ENCODE measurements at places on chromosomes 7 and 10.

GRCh38 chr10:95394161-95394880 is 103.5 kb upstream of the PDLIM1 start:
- DNase-seq = no peak

DNA sequence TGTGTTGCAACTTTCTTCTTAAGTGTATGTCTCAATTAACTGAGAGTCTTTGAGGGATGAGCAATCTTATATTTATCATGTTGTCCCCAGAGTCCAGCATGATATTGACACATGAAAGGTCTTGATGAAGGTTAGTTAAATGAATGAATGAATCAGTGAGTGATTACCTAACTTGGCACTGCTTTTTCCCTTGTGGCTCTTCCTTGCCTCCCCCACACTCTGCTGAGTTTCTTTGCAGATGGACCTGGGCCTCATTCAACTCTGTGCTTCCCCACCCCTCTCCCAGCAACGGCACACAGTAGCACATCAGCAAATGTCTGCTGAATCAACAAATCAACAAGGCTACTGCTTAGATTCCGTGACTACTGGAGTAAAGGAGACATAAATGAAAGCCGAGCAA is 235.1 kb upstream of the CXCL12 start:
- DNase-seq = no peak

GRCh38 chr10:103789161-103789560 is 66.2 kb downstream of the SH3PXD2A start:
- no peak for DNase-seq

DNA sequence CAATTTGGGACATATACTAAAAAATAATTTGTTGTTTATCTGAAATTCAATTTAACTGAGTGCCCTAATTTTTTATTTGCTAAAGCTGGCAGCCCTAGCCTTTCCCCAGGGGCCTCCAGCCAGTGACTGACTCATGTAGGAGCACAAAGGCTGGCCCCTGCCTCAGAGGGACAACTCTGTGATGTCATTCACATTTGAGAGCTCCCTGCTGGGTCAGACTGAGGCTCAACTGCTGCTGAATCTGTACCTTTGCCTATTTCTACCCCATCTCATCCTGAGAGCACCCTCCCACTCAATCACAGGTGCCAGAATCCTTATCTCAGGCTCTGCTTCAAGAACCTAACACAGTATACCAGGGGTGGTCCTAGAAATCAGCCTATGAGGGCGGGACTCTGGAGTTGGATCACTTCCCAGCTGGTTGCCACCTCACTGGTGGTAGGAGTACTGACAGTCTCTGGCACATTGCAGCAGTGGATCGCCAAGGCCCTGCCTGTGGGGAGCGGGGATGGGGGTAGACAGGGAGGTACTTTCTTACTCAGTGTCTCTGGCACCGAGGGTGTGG is 11.6 kb downstream of the GCK start:
- no peak for DNase-seq

DNA sequence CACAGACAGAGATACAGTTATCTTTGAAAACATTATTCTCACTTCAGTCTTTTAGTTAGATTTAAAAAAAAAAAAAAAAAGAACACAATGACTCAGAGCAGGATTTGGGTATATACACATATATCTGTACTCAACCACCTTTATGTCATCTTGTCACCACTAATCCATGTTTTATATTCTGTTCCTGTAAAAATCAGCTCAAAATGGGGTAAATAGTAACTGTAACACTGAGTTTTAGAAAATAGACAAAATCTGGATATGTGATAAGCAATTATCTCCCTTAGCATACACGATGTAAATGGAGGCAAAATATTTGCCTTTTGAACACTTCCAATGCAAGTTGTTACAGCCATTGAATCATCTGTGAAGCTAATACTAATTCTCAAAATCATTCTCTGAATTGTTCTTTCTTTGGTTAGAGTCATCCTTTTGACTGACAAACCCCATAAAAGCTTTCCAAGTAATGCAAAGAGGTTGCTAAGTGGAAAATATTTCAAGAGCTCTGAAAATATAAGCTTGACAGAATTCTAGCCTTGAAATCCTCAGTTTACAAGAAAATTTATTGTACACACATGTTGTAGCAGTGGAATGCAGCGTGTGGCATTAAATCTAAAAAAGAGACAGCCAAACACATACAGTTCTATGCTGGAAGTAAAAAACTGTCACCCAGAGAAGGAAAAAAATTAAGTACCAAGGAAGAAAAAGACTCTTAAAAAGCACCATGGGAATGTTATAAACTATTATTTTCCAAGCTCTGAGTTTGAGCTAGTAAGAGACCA is 502.2 kb upstream of the PHF14 start:
- DNase-seq = no peak

DNA sequence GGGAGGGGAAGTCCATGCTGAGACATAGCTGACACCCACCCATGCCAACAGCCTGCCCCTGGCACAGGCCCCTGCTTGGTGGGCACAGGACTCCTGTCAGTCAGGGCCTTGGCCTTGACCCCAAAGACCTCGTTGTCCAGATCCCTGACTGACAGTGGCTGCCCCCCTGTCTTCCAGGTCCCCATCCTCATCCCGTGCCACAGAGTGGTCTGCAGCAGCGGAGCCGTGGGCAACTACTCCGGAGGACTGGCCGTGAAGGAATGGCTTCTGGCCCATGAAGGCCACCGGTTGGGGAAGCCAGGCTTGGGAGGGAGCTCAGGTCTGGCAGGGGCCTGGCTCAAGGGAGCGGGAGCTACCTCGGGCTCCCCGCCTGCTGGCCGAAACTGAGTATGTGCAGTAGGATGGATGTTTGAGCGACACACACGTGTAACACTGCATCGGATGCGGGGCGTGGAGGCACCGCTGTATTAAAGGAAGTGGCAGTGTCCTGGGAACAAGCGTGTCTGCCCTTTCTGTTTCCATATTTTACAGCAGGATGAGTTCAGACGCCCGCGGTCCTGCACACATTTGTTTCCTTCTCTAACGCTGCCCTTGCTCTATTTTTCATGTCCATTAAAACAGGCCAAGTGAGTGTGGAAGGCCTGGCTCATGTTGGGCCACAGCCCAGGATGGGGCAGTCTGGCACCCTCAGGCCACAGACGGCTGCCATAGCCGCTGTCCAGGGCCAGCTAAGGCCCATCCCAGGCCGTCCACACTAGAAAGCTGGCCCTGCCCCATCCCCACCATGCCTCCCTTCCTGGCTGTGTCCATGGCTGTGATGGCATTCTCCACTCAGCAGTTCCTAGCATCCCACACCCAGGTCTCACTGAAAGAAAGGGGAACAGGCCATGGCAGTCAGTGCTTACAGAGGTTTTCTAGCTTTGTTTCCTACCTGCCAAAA is 197.2 kb downstream of the EBF3 start:
- peak; percentile 50 for DNase-seq

GRCh38 chr7:33781796-33782195 is 123.5 kb upstream of the BMPER start:
- DNase-seq = no peak

DNA sequence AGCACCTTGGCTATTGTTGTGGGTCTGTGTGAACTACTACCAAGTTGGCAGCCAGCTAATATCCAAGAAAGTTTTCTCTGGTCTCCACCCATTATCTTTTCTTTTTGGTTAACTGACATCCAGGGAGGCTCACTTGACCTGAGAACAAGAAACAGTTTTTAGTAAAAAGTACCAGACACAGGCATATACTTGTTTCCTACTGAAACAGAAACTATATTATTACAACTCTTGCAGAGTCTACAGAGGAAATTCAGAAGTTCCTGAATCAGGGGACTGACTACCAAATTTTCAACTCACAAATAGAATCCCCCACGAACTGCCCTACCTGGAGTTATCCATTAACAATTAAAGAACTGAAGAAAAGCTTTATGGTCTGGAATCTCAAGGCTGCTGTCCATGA is 168.9 kb downstream of the KCND2 start:
- no peak for DNase-seq

DNA sequence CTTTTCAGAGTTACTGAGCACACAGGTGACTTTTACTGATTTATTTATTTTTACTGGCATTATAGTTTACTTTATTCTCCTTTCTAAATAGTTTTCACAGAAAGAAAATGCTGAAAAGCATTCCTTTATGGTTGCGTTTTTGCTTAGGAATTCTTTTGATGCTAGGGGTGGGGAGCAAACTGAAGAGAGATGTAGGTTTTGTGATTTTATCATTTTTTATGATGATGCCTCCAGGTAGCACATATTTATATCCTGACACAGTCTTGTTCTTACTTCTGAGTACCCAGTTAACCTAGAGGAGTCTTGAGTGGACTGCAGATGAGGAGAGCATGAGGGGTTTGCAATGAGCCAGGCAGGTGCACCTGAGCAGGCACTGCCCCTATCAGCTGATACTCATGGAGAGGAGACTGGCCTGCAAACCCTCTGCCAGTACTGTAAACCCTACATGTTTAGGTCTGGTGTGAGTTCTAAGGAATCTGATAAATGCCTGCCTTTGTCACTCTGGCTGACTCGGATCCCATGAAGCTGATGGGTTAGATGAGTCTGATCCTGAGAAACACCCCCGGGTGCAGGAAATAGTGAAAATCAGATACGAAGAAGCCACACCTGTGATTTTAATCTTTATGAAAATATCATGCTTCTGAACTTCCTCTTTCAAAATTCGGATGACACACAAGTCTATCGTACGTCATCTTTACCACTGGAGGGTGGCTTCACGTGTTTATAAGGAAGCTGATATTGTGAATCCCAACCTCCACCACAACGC is 302.9 kb downstream of the WDR37 start:
- DNase-seq = no peak

GRCh38 chr10:100728928-100729861 is 16.2 kb upstream of the PAX2 start:
- DNase-seq = no peak

GRCh38 chr7:101747053-101747878 is 70.2 kb upstream of the CUX1 start:
- no peak for DNase-seq

DNA sequence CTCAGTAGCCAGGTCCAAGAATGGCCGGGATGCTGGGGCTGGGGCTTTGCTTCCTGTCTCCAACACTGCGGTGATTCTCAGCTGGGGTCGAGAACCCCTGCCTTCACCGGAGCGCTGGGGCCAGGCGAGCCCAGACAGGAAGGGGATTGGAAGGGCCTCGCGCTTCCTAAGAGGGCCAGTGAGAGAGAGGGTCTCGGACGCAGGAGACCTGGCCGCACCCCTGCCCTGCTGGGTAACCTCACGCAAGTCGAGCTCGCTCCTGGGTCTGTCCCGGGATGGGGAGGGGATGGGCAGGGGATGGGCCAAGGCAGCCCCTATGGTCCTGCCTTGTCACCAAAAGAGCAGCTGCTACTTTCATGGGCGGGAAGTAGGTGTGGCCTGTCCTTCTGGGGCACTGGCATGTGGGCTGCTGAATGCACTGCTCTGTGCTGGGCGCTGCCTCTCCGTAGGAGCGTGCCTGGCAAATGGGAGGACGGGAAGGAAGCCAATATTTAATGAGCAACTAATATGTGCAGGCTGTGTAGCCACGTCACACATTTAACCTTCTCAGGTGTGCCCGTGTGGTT is 20.0 kb downstream of the KCNK18 start:
- DNase-seq = no peak

DNA sequence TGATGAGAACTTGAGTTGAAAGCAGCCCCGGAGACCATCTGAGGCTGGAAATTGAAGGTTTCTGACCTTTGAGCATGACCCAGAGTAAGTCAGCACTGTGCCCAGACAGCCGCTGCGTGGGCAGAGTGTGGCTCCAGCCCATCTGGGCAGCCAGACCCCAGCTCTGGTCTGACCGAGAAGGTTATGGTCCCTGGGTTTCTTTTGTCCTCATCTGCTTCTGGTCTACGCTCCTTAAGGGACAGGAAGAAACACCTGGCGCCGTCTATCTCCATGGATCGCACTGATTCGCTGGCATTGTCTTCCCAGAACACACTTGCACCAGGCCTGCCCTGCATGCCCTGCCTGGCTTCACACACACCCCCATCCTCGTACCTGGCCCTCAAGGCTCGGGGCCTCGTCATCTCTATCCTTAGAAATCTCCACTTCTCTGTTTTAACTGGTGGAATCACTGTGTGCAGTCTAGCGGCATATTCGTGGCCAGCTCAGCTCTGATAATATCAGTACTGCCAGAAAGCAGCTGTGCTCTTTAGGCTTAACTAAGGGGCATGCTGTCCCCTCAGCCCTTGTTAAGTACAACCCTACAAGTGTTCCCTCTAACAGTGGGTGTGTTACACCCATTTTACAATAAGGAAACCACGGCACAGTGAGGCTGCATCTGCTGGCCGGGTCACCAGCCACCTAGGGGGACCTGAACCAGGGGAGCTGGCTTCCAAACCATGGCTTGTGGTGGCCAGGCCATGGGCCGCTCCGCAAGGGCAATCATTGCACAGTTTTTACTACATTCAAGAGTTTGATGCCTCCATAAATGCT is 127.7 kb downstream of the ADCY1 start:
- DNase-seq = peak; percentile 50

DNA sequence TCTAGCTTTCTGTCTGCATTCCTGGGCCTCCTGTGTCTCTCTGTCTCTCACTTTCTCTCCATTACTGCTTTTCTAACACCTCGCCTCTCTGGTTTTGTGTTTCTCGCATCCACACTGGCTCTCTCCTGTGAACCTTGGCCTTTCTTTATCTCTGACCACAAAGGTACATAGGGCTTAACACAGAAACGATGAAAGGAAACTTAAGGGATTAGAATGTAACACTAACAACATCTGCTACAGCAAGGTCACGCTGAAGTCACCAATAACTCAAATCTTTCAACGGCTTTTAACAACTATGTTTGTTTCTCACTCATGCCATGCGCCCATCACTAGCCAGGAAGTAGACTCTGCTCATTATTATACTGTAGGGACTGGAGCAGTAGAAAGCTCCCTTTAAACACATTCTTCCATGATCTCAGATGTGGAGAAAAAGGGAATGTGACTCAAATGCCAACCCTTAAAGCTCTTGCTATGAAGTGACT is 9.3 kb upstream of the OR6V1 start:
- no peak for DNase-seq

- DNase-seq = no peak
Measured at GRCh38 chr7:8254667-8255066, 7.3 kb downstream of the ICA1 start.

DNA sequence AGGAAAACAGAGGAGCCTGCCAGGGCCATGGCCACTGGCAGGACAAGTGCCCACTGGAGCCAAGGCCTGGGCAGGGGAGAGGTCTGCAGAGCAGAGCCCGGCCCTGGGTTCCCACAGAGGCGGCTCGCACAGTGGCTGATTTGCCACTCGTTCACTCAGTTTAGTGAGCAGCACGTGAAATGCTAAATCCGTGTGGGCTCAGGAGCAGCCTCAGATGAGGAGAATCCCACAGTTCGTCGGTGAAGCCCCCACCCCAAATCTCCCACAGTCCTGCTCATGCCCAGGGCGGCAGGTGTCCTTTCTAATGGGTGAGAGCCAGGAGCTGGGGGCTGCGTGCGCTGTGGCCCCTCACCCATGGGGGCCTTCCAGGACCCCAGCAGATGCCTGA is 107.7 kb upstream of the FAM20C start:
- DNase-seq = no peak

GRCh38 chr7:114086914-114087652 is 168.3 kb upstream of the PPP1R3A start:
- DNase-seq = no peak

GRCh38 chr7:42233695-42234331 is 3.2 kb downstream of the GLI3 start:
- no peak for DNase-seq

GRCh38 chr7:138746073-138746472 is 44.9 kb upstream of the SVOPL start:
- DNase-seq = no peak

GRCh38 chr7:81776161-81776560 is 6.3 kb upstream of the HGF start:
- DNase-seq = no peak

All from right atrium auricular region (tissue), 2 donors.